GM19239 (cell line): ENCODE measurements at places on chromosomes 6 and 20.
A peak's percentile ranks its signal among the peaks of the same experiment; 100 is the strongest.

GRCh38 chr20:32201977-32202363 is 5.6 kb downstream of the PLAGL2 start:
- DNase-seq = no peak

DNA sequence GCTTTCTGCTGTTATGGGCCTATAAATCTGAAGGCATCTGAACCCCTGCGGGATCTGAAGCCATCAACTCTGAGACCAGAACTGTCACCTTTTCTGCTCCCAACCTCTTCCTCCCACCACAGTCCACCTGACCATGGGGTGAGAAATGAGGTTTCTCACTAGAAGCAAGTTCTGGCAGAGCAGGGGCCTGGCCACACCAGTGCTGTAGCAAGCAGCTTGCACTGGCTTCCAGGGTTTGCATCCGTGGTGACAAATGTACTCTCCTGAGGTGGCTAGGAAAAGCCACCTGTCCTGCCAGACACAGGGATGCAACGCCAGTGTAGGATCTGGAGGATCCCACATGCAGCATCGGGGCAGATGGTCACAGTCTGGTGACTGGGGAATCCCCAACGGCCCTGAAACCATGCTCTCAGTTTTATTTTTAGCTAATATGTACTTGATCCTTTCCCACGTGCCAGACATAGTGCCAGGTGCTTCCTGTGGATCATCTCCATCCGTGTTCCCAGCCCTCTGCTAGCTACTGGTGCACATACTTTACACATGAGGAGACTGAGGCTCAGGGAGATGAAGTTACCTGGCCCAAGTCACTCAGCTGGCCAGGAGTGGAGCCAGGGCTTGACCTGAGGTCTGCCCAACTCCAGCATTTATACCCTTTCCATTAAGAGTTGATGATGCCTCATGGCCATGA is 122.1 kb upstream of the SPACA1 start:
- DNase-seq = peak; percentile 38

- no peak for DNase-seq
These were observed 590.7 kb upstream of the FLRT3 start for GRCh38 chr20:14928083-14928482.

- no peak for DNase-seq
These were observed 179.5 kb downstream of the BTBD9 start for GRCh38 chr6:38460186-38460585.

DNA sequence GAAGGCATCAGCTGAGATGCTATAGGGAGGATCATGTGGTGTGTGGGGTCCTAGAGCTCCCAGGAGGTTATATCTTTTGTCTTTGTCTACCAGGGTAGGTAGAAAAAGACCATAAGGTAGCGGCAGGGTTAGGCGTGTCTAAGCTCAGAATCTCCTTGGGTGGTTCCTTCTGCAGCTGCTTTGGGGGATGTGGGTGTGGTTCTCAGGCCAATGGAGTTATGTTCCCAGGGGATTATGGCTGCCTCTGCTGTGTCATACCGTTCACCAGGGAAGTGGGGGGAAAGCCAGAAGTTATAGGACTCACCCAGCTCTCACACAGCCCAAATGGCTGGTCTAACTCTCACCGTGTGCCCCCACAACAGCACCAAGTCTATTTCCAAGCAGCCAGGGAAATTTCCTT is 107.4 kb upstream of the ADGRB3 start:
- DNase-seq = no peak

DNA sequence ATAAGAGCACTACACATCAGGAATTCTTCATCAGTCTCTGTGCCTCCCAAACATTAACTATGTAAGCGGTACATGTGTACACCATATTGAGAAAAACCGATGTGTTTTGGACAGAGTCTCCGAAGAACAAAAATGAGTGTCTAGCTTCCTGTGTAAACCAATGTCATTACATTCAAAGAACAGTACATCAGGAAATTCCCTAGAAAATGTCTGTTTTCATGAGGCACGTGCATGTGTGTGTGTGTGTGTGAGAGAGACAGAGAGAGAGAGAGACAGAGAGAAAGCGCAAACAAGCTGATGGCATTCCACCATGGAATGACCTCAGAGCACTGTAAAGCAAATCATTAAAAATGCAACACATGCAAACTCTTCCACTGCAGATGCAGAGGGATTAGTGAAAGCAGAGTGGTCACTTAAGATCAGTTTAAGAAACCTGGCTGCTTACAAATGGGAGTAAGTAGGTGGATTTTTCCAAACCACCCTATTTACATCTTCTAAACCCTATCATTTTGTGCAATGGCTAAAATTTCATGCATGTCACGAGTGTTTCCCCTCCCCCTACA is 133.9 kb downstream of the HIVEP2 start:
- no peak for DNase-seq

DNA sequence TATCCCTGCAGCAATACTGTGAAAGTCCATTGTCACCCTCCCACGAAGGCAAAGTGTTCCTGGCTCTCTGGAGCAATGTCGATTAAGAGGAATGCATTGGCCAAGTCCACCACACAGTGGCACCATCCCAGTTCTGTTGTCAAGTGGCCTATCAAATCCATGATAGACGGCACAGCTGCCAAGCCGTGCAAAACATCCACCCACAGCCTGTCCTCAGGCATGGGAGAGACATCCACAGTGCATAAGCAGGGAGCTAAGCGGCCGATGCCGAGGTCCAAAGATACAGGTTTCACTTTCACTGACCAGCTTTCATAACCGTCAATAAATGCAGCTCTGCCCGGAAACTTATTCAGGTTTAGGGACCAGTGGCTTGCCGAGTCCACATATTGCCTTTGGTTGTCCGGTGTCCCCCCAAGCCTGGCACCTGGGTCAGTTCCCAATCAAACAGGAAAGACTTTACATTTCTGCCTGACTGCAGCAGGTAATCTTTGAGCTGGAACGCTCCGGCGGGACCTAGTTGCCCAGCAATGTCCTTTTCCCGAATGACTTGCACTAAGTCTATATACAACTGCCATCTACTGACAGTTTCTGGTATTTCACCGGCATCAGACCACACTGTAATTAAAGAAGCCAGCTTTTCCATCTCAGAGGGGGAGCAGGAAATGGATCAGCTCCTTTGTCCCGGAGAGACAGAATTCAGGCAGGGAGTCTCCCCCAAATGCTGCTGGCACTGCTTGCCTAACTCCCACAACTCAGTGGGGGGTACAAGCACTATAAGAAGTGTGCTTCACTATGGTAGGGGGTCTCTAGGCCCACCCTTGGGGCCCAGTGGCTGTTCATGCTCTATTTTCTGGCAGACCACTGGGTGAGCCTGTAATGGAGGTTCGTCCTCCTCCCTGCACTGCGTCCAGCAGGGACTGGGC is 6.3 kb downstream of the ZKSCAN3 start:
- DNase-seq = peak; percentile 35

- DNase-seq = no peak
These were observed 463.4 kb downstream of the MAFB start for GRCh38 chr20:40225596-40225995.

DNA sequence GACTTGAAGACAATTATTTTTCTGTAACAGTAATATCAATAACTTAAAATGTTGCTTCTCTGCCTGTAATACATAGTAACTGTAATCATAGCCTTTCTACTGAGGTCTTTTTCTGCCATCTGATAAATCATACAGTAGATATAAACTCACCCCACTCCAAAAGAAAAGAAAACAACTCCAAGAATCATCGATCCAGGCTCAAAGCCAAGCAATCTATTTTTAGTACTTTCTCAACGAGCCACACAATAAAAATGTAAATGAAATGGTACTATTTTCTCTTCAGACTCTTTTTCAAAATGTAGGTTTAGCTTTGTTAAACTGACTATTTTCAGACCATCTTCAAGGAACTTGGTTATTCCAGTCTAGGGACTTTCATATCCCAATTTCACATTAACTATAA is 493.3 kb downstream of the ADGRB3 start:
- no peak for DNase-seq

DNA sequence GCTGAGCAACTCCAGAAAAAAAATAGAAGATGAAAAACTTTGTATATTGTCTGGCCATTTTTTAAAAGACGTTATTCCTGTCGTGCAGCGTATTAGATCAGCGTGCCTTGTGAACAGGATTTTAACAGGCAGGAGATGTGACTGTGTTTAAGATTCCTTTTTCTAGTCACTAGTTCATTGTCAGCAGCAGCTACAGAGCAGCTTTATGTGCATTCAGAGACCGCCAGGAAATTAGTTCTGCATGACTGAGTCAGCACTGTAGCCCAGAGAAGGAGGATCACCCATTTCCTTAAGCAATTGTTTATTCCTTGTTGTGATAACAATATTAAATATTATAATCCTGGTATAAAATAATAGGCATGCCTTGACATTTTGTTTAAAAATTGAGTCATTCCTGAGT is 75.4 kb upstream of the ADGRB3 start:
- no peak for DNase-seq

GRCh38 chr6:3026791-3027626 is 27.3 kb downstream of the NQO2 start:
- peak; percentile 85 for DNase-seq

DNA sequence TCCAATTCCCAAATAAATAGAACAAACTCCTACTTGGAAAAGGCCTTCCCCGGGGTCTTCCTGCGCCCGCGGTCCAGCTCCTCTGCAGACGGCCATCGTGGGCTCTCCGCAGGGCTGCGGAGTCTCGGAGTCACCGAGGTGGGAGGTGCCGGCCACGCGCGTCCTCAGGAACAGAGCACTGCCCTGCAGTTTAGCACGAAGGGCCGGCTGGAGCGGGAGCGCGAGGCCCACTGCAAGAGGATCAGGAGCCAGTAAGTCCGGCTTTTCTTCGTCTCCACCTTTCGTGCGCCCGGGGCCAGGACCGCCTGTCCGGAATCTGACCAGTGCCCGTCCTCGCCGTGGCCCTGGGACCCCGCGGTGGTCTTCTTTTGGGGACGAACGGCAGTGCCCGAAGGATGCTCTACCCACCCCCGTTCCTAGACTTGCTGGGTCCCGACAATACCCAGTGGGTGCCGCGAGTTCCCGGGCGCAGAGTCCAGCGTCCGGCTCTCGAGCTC is 1.4 kb downstream of the BHLHE23 start:
- no peak for DNase-seq

GRCh38 chr6:34867484-34867883 is 20.4 kb downstream of the TAF11 start:
- no peak for DNase-seq

GRCh38 chr20:31644701-31645100 is 7.0 kb downstream of the COX4I2 start:
- no peak for DNase-seq

GRCh38 chr20:51044796-51045195 is 21.9 kb upstream of the KCNG1 start:
- no peak for DNase-seq

GRCh38 chr6:145836170-145836569 is 21.6 kb upstream of the FBXO30 start:
- no peak for DNase-seq

DNA sequence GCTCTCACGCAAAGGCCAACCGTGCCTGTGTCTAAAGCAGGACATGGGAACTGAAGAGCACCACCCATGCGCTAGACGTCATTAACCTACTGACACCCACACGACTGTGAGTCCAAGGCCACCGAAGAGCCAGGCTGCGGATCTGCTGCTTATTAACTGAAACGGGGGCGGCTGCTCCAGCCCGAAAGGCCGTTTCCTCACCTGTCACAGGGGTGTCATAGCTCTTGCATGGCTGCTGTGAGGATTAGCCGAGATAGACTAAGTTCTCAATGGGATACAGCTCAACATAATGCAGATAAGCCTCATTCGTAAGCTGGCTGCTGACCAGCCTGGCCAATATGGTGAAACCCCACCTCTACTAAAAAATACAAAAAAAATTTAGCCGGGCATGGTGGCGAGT is 26.7 kb downstream of the OVOL2 start:
- no peak for DNase-seq

DNA sequence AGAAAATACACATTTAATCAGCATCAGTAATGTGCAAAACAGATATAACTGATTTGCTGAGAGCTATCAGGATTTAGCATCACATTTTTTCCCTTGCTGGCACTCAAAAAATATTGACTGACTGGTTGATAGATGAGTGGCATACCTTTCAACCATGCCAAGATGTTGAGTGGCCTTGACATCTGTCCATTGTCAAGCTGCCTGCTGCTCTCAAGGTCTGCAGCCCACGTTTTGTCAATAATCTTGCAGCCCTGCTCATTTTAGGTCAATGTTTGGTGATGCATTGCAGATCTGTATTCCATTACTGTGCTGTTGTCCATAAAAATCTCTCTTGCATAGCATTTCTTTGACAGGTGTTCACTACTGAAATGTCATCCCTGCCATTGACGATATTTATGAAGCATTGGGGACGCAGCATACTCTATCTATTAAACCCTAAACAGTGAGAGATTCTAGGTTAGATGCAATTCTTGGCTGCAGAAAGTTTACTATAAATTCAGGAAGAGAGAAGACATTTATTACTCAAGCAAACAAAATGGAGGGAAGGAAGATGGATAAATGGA is 111.6 kb downstream of the BFSP1 start:
- DNase-seq = no peak

DNA sequence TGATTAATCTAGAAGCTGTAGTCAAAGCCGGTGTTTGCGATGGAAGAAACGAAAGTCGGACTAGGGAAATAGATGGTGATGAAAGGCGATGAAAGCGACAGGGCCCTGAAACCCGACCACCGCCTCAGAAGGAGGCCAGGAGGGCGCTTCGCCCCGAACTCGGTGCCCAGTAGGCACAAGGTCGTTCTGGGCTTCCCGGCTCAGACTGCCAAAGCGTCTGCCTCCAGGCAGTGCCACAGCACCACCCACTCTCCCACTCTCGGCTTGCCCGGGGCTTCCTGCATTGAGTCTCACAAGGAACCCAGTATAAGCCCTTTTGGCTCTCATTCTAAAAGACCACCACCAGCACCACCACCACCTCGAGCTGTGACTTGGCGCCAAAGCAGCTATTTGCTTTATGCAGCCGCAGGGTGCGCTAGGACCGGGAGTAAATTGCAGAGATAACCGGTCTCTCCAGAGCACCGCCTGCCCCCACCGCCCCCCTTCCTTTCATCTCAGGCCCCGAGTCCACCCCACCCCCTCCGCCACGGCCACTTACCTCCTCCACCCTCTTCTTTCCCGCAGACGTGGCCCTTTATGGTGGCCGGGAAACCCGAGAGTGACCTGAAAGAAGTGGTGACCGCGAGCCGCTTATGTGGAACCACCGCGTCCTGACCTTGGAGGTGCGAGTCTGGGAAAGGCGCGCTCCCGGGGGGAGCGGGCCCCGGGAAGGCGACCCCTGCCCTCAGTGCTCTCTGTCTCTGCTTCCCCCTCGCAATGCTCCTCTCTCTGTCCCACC is 2.4 kb downstream of the TCF21 start:
- DNase-seq = no peak

GRCh38 chr6:10976571-10976970 is 67.5 kb downstream of the ELOVL2 start:
- DNase-seq = no peak

DNA sequence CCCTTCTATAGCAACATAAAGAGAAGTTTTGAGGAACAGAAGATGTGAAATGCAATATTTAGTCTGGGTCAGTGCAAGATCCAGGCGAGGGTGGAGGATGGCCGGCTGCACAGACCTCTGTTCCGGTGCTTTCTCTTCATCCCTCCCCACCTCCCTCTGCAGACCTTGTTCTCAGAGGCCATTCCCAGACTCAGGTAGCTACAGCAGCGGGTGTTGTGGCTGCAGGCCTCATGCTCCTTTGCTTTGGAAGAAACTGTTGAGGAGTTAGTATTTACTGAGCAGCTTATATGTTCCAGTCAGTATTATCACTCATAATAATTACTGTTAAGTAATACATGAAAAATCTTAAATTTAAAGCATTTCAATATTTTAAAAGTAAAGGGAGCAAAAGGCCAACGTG is 1.7 kb downstream of the BTN3A3 start:
- DNase-seq = no peak

GRCh38 chr6:36599791-36600209 is 5.6 kb downstream of the SRSF3 start:
- no peak for DNase-seq
